Activated CD4-positive, alpha-beta T cell treated with anti-CD3 and anti-CD28 coated beads, Interleukin-2, amount 10 ng/mL, durations not matched to agents 24 days and 14 days (primary cell): ENCODE measurements at places on chromosomes 13 and 19.
A peak's percentile ranks its signal among the peaks of the same experiment; 100 is the strongest.

- DNase-seq = no peak
Observed at GRCh38 chr19:48992581-48993174, 431 bp downstream of the GYS1 start.

- DNase-seq = no peak
Observed at GRCh38 chr19:39389631-39390414, 1.1 kb downstream of the PAF1 start.

DNA sequence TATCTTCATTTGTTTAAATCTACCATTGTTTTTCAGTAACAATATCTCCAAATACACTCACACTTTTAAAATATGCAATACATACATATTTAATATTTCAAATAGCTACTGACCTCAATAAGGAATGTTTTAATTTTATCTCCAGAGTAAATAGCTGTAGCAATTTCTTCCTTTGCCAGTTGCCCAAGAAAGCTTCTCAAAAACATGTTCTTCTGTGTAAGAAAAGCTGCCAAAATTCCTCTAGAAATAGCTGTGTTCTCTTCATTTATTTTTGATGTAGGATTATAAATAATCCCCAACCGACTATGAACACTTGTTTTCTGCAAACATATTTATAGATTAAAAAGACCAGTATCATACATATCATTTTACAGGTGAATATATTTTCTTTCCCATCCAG is 150.5 kb downstream of the UGGT2 start:
- no peak for DNase-seq

- no peak for DNase-seq
Observed at GRCh38 chr19:11069561-11069960, 19.7 kb upstream of the LDLR start.

DNA sequence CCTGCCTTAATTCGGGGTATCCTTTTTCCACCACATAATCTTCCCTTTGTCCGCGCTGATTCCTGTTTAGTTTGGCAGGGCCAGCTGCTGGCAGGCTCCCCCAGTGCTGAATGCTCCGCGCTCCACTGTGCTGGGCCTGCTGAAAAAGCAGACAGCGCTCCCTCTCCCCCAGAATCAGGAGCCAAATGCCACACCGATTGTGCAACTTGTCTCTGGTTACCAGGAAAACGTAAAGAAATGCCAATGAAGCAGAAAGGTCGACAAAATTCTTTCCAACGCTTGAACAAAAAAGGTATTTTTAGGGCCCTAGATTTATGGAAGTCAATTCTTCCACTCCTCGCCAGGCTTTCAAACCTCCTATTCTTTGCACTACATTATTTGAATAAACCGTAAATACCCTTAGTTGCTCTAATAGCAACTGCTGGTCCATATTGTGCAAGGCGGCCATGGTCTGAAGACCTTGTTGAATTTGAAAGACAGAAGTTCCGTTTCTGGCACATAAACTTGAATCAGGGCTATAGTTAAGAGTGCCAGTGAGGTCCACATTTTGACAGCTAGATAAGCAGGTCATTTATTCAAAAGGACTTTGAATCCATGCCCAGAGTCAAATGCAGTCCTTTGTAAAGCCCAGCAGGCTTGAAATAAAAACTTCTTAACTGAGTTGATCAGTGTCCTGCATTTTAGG is 206.7 kb upstream of the RFC3 start:
- DNase-seq = no peak

DNA sequence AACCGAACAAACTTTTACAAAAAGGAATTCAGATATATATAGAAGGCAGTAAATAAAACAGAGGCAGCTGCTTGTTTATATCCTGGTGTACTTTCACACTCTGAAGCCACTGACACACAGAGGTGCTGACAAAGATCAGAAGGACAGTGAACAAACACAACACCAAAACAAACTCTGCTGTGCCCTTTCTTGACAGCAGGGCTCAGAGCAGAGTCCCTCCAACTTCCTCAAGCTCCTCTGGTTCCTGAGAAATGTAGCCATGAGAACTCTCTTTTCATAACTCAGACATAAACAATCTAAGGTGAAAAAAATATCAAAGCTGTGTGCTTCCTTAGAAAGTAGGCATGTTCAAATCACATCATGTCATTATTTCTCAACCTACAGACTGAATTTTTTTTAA is 1052.8 kb upstream of the SPRY2 start:
- no peak for DNase-seq

GRCh38 chr19:29685326-29685725 is 20.1 kb downstream of the PLEKHF1 start:
- DNase-seq = no peak

GRCh38 chr13:27562457-27562856 is 57.9 kb downstream of the LNX2 start:
- DNase-seq = no peak

GRCh38 chr19:33247441-33247819 is 21.8 kb upstream of the SLC7A10 start:
- DNase-seq = no peak

DNA sequence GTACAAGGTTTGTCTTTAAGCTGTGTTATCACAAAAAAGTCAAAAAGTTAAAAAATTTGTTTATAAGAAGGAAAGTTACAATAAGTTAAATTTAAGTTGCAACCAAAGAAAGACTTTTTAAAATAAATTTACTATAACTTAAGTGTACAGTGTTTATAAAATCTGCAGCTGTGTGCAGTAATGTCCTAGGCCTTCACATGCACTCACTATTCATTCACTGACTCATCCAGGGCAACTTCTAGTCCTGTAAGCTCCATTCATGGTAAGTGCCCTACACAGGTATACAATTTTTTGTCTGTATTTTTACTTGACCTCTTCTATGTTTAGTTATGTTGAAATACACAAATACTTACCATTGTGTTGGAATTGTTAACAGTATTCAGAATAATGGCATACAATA is 667.9 kb upstream of the SLITRK5 start:
- DNase-seq = no peak

DNA sequence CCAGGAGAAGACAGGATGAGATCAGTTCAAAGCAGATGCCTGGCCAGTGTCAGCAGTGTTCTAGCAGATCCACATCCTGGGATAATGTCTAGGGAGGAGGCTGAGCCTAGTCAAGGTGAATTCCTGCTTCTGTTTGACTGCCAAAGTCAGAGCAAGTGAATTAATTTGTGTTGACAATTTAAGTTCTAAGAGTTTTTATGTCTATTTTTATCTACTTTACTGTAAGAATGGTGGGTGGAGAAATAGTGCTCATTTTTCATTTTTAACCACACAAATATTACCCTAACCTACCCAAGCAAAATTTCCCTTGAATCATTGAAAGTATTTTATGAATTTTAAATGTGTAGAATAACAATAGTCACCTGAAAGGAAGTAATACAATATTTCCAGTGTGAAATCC is 207.6 kb upstream of the SLC10A2 start:
- peak; percentile 37 for DNase-seq

DNA sequence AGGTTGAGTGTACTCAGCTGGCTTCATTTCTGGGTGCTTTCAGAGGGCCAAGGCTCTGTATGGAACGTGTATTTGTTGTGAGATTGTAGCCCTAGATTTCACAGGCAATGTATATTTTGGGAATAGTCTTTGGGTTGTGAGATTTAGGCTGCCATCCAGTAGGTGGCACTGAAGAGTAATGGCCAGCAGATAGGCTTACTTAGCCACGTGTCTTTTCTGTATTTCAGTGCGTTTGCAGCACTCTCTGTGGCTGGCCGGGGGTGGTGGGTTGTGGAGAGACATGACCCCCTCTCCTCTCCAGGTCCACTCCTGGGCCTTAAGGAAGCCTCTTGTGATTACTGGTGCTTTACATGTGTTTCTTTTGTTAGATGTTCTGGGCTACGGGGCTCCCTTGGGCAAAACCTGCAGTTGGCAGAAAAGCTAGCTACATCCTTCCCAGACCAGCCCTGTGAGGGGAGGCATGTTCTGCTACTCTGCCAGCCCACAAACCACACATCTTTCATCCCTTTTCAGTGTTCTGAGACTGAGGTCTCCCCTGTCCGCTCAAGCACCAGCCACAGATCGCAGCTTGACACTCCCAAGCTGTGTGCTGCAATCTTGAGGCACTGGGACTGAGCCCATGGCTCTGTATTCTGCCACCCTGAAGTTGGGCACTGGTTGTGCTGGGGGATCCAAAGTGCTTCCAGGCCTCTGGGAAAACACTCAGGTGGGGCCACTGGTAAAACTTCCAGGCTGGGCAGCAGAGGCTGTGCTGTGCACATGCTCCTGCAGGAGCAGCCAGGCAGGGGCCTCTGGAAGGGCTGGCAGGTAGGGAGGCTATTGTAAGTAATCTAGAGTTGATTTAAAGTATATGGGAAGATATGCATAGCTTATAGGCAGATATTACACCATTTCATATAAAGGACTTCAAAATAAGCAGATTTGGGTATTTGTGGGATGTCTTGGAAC is 1096.8 kb upstream of the PCDH20 start:
- DNase-seq = peak; percentile 66

DNA sequence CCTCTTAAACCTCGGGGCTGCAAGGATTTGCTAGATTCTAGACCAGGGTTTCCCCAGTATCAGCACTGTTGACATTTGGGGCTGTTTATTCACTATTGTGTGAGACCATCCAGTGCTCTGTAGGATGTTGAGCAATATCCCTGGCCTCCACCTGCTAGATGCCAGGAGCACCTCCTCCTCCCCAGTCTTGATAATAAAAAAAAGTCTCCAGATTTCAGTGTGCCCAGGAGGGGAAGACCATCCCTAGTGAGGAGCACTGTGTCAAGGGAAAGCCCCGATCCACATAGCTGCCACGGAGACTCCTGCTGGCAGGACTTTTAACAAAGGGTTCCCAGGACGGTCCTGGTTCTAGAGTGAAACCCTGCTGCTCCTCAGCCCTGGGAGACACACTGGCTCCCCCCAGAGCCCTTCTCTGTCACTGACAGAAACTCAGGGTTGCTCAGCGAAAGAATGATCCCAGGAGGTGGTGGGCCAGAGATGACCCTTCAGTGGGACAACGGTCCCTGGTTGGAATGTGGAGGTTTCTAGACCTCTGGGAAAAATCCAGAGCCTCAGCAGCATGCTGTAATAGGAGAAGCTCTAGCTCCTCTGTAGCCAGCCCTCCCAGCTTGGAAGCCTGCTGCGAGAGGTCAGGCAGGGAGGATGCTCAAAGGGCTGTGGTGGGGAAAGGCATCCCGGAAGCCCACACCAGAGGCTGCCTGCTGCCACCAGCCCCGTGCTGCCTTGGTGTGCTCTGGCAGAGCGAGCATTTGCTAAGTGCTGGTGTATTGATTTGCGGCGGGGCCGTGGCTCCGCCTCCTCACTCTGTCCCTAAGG is 20.3 kb downstream of the LYL1 start:
- DNase-seq = no peak

DNA sequence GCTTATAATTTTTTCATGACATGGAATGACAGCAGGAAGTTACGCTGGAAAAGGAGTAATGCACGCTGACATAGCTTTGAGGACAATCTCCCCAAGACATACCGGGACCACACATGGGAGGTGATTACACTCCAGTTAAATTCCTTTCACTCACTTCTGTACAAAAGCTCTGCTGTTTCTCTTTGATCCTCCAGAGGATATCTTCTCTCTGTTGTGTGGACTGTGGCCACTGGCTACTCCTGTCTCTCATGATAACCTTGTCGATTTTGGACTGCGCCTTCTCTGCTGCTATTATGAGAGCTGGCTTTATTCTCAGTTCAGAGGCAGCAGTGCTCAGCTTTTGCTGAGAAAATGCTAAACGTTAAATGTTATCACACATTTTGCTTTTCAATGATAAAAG is 464.6 kb downstream of the FGF9 start:
- no peak for DNase-seq

DNA sequence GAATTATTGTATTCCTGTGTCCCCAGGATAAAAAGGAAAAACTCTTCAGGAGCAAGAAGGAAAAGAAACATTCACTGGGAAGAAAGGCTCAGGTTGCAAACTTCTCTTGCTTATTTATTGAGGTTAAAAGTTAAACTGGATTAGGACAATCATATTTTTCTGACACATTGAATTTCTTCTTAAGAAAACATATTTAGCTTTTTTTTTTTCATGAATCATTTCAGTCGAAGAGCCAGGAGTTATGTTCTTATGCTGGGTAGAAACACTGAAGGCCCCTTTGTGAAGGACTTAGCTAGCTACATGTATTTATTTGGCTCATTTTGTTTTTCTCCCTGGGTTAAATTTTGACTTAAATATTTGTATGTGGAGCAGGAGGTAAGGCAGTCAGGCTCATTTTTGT is 434.0 kb downstream of the KLF5 start:
- DNase-seq = no peak

- peak; percentile 91 for DNase-seq
Observed at GRCh38 chr19:49875857-49876421, 1.2 kb downstream of the AKT1S1 start.

DNA sequence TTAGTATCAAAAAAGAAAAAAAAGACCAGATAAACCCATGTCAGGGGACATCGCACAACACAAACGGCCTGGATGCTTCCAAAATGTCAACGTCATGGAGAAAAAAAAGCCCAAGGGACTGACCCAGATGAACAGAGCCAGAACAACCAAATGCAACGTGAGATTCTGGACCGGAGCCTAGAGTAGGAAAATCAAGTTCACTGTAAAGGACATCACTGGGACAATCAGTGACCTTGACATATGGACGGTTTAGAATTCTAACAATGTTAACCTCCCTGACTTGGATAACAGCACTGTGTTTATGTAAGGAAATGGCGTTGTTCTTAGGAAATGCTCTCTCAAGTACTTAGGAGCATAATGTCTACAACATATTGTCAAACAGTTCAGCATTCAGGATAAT is 15.1 kb upstream of the EMP3 start:
- no peak for DNase-seq

- no peak for DNase-seq
Observed at GRCh38 chr13:109401307-109401706, 385.1 kb downstream of the IRS2 start.

DNA sequence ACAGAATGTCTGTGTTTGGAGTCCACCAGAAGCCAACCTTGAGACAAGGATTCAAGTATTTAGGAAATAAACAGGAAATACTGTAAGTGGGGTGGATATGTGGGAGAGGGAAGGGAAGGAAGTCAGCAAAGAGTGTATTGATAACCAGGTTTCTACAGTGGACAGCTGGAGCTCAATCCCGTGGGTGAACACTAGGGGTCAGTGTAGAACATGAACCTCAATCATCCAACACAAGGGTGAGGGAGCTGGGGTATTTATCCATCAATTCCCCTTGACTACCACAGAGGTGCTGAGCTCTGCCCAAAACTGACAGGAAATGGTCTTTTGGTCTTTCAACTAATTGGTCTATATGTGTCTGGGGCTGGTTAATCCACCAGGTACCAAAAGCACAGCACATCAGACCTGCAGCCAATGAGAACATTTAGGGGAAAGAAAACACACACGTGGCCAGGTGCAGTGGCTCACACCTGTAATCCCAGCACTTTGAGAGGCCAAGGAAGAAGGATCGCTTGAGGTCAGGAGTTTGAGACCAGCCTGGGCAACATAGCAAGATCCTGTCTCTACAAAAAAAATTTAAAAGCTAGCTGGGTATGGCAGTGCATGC is 5.6 kb upstream of the SYDE1 start:
- peak; percentile 87 for DNase-seq

DNA sequence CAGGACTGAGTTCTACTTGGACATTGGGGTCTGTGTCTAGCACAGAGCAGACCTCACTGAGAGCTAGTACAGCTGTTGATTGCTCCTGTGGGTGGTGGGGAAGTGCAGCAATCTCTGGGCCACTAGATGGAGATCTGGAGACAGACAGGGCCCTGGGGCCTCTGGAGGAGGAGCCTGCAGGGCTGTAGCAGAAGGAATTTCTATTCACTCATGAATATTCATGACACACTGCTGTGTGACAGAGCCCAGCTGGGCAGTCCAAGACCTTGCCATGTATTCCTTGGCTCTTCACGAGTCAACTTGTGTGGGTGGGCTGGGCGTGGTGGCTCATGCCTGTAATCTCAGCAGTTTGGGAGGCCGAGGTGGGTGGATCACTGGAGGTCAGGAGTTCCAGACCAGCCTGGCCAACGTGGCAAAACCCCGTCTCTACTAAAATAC is 37.5 kb downstream of the SUGP2 start:
- DNase-seq = peak; percentile 70

GRCh38 chr19:51140441-51140840 is 1.7 kb upstream of the SIGLEC7 start:
- DNase-seq = no peak
